Activated effector memory CD4-positive, alpha-beta T cell treated with Interleukin-2 at 50 U/mL for 16 hours (primary cell): ENCODE measurements at places on chromosomes 3 and 15.

DNA sequence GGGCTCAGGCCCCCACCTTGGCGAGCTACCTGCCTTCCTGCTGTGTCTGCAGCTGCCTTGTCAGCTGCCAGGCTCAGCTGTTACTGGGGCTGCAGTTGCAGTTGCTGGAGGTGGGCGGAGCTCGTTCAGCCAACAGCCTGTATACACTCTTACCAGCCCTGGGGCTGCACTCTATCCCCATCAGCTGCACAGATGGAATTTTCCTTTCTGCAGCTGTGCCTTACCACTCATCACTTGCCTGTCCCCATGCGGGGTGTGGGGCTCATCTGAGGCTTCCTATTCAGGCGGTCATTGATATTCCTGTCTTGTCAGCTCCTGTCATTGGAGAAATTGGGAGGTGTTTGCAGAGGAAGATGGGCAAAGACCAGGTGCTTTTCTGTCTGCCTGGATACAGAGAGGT is 9.1 kb upstream of the SYN2 start:
- no peak for DNase-seq

GRCh38 chr3:36258421-36258820 is 121.9 kb upstream of the STAC start:
- no peak for DNase-seq

DNA sequence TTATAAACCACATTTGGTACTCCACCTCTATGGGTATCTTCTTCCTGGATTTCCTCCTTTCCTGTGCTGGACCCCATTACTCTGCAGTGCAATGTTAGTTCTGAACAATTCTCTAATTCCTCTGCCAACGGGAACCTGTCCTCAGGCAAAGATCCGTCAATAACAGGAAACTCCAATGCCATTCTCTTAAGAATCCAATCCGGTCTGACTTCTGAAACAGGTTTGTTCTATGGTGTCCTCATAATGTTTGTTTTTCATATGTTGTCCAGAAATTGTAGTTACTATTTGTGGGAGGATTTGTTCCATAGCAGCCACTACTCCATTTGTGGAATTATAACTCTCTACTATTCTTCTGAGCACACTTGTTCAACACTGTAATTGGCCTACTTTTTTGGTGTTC is 112.7 kb downstream of the TBL1XR1 start:
- no peak for DNase-seq

DNA sequence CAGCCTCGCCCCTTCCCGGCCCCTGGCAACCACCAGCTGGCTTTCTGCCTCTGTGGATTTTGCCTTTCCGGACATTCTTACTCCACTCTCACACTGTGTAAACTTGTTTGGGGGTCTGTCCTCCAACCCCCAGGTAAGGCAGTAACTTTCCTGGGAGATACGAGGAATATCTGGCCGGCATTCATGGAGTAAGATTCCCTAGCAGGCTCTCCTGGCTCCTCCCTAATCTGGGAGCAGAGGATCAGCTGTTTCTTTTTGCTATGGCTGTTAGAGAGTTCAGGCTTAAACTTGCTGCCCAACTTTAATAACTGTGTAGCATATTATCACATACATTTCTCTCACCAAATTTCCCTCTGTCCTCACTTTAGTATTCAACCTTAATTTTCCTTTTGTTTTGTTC is 64.3 kb downstream of the IGF2BP2 start:
- no peak for DNase-seq

- no peak for DNase-seq
Observed at GRCh38 chr3:29100292-29100691, 180.6 kb upstream of the RBMS3 start.

- no peak for DNase-seq
Observed at GRCh38 chr3:141602706-141603105, 115.9 kb downstream of the RASA2 start.

- no peak for DNase-seq
Observed at GRCh38 chr3:62529230-62529629, 155.9 kb upstream of the FEZF2 start.

DNA sequence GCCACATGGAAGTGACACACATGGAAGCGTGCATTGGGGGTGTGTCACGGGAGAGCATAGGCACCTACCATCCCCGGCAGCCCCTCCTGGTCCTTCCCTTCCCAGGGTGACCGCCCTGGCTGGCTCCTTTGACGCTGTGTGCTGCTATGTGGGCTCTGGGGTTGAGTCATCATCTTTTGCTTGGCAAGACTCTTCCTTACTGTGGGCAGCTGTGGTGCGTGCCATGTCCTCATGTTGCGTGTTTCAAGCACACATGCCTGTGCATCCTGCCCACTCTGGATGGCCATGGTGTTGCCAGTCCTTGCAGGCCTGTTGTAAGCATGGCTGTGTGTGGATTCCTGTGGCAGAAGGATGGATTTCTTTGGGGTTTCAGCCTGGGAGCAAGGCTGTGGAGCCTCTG is 14.0 kb downstream of the PLXNA1 start:
- no peak for DNase-seq

GRCh38 chr3:57451150-57451846 is 92.8 kb downstream of the DNAH12 start:
- no peak for DNase-seq

DNA sequence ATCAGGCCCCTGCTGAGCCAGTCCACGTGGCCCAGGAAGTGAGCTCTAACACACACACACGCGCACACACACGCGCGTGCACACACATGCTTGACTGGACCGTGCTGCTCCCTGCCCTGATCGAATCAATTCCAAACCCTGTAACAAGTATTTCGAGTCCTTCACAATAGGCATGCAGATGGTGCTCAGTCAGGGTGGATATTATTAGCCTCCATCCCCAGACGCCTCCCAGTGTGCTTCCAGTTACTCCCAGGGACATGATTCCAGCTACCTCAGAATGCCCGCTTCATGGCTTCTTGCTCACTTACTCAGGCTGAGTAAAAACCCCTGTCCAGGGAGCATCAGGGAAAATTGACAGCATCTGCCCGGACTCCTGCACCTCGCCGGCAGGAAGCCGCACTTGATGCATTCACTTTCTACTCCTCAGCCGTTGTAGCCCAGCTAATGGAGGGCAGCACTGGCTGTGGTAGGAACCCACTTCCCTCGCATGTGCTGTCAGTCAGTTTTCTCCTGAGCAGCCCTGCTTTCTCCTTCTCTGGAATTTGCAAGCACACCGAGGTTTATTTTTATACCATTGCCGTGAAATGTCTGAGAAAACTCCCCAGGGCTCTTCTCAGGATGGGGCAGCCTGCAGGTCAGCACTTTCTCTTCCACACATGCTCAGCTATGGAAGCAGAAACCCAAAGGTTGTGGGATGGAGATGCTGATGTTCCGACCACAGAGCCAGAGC is 126.1 kb upstream of the ABHD17C start:
- DNase-seq: no peak

DNA sequence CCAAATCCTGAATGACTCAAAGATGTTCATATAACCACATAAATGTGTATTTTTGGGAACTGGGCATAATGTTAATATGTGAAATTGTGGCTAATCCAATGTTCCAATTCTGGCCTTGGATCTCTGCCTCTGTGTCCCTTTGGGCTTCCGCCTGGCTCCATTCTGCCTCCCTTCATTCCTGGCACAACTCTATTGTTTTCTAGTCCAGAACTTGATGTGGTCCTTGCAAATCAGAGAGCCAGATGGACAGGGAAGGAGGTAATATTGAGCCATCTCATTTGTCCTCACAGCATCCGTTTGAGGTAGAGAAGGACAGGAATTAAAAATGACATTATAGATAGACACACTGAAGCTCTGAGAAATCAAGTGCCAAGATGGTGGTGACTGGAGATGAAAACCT is 355.7 kb upstream of the TBL1XR1 start:
- no peak for DNase-seq

- no peak for DNase-seq
Observed at GRCh38 chr3:52978109-52978754, 67.6 kb downstream of the SFMBT1 start.

GRCh38 chr3:71874618-71875017 is 89.7 kb upstream of the PROK2 start:
- no peak for DNase-seq

DNA sequence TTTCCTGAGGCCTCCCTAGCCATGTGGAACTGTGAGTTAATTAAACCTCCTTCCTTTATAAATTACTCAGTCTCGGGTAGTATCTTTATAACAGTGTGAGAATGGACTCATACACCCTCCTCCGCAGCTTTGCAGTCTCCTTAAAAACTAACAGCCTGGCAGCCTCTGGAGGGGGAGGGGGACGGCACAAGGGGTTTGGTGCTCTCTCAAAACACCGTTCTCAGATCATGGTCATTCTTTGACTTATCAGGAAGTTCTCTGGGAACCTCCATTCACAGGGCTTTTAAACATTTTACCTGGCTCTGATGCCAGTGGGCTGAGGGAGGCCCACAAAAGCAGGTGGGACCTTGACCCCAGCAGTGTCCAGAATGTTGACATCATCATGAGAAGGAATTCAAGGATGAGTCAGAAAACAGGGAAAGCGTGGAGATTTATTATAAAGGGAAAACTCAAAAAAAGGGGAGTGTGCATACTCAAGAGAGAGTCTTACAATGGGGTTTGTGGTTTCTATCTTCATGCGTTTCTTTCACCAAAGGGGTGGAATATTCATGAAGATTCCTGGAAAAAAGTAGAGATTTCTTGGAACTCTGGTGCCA is 43.9 kb downstream of the ONECUT1 start:
- no peak for DNase-seq

GRCh38 chr3:194900854-194901522 is 215.3 kb downstream of the FAM43A start:
- DNase-seq: no peak

DNA sequence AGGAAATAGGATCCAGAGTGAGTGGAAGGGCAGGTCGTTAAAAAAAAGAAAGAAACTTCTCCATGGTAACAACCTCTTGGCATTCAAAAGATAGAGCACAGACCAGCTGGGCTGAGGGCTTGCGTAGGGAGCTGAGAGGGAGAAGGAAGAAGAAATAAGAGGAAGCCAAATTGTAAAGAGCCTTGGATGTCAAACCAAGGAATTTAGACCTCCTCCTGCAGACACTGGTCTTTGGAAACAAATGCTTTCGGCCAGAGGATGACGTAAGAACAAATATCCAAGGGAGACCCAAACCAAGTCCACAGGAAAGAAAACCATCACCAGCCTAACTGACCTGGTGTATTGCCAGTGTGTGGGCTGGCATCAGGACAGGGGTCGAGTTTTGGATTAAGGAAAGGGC is 155.2 kb downstream of the UACA start:
- DNase-seq: no peak

DNA sequence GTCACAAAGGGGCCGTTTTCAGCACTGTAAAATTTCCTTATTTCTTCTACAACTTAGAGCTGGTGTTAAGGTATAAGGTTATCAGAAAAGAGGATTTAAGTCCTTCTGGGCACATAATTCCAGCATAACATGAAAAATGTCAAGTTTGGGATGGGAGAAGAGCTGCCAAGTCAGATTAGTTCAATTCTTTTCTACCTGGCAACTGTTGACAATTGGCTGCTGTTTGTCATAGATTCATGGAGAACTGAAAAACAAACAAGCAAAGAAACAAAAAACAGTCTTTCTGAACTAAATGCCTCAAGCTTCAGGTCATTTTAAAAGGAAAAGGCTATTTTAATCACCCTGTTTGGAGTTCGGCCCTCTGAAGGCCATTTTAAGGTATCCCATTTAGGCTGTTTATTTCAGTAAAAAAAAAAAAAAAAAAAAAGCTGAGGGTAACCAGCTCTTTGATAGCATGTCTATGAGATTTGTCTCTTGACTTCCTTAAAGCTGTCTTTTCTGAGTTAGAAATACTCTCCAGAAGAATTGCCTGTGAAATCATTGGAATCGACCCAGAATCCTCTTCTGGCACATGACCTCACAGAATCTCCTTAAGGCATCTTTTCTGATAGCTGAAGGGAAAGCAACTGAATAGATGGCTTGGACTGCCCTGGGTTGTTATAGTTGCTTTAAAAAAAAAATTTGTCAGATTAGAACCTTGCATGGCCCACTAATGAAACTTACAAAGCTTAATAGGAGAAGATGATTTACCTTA is 173.3 kb downstream of the SEMA6D start:
- DNase-seq: no peak
